ENCODE measurements at places on chromosomes 5 and 9. TPM values are rescaled to one million over a fixed set of nuclear protein-coding genes. Genes with fewer than 3 reads are reported as not detected.

DNA sequence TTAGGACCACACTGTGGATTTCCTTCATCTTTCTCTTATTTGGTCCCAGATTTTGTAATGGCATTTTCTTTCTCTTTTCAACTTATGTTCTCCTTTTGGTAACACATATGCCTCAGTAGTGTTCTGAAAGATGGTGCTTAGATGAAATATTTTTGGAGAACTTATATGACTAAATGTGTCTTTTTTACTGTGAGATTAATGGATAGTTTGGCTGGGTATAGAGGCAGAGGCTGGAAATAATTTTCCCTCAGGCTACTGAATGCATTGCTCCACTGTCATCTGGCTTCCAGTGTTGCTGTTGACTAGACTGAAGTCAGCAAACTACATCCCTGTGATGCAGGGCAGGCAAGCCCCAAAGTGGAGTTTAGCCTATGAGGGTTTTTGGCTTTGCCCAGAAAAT is 450.9 kb downstream of the DMAC1 start:
- no peak for DNase-seq
- no peak overlapping the region for H3K4me3 ChIP-seq
- no peaks in the 10 kb centered on the region for H3K36me3 ChIP-seq
- no peak overlapping the region for H3K27ac ChIP-seq

GRCh38 chr5:55437452-55437851 is 97.3 kb downstream of the PLPP1 start:
- no peaks in the 10 kb centered on the region for H3K27me3 ChIP-seq
- DNase-seq: no peak
- H3K4me1 ChIP-seq: no peaks in the 10 kb centered on the region
- H3K4me3 ChIP-seq: no peak overlapping the region

DNA sequence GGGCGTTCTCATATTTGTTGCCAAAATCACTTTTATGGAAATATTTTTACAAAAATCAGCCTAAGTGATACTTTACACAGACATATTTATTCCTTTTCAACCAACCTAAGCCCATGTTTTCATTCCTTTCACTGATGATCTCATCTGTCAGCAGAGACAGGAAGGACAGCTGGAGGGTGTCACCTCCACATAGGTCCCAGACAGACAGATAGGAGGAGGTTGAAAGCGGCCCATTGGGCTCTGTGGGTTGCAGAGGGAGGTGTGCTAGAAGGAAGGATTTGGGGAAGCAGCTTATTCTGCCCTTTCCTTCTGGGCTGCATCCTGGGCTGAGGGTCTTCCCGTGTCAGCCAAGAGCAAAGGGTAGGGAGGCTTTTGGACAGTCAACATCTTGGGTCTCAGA is 26.0 kb upstream of the SEMA4D start:
- no peak overlapping the region for H3K27ac ChIP-seq
- H3K27me3 ChIP-seq: no peaks in the 10 kb centered on the region
- H3K36me3 ChIP-seq: no peaks in the 10 kb centered on the region
- no peaks in the 10 kb centered on the region for H3K4me1 ChIP-seq
- H3K4me3 ChIP-seq: no peak overlapping the region
- DNase-seq: no peak

- H3K4me3 ChIP-seq: no peak overlapping the region
- no peaks in the 10 kb centered on the region for H3K36me3 ChIP-seq
- H3K27me3 ChIP-seq: no peaks in the 10 kb centered on the region
- H3K4me1 ChIP-seq: peaks cover 6% of the 10 kb centered on the region
- no peak overlapping the region for H3K27ac ChIP-seq
- DNase-seq: peak; percentile 42
Measured at GRCh38 chr9:136365775-136366222, 2.3 kb upstream of the DNLZ start.

GRCh38 chr9:32384002-32384363 is 460 bp upstream of the ACO1 start:
- H3K36me3 ChIP-seq: no peaks in the 10 kb centered on the region
- H3K27me3 ChIP-seq: no peaks in the 10 kb centered on the region
- peak overlapping the region; percentile 86 for H3K27ac ChIP-seq
- DNase-seq: no peak

The ADCY2 gene
- total RNA-seq: 0.47 TPM
